Activated T-cell treated with anti-CD3 and anti-CD28 coated beads, Interleukin-2, amount 50 U/mL, for 72 hours (primary cell): ENCODE measurements at places on chromosomes 6 and 20. TPM values are rescaled to one million over a fixed set of nuclear protein-coding genes. Genes with fewer than 3 reads are reported as not detected.

DNA sequence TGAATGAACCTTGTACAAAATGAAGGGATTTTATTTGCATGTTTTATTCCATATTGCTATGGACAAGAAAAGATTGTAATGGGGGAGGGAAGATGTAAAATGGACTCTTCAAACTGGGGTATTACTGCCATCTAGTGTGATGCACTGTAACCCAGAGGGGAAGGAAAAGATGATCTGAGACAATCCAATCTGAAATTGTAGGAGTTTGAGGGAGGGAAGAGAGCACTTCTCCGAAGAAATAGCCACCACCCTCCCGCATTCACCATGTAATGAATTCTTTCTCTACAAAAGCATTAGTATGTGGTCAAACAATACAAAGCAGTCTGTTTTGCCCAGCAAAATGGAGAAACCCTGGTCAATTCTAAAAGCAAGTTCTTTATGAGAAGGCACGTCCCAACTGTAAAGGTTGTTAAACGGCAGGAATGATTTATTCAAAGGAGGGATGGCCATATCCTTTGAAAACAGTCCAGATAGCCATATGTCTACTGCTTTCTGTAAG lies 679.5 kb upstream of the NRSN1 start:
- DNase-seq: no peak
- no peak overlapping the region for H3K27ac ChIP-seq
- no peak overlapping the region for H3K4me3 ChIP-seq
- no peaks in the 10 kb centered on the region for H3K4me1 ChIP-seq
- no peaks in the 10 kb centered on the region for H3K36me3 ChIP-seq
- H3K27me3 ChIP-seq: peaks cover 8% of the 10 kb centered on the region

DNA sequence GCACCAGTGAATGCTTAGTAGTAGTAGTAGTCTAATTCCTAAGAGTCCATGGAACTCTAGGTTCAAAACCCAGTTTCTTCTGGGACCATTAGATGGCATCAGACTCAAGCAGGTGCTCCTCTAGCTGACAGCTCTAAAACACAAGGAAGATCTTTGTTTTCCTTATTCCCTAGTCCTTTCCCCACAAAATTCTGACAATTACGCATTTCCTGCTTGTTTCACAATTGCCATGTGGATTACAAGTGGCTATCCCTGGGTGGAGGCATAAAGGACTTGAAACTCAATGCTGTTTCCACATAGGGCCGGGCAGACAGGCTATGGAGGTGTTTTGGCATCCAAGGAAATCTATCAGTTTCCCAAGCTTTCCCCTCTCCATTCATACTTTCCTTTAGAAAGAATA lies 9.2 kb upstream of the HLA-DOB start:
- no peak overlapping the region for H3K4me3 ChIP-seq
- no peak overlapping the region for H3K27ac ChIP-seq
- H3K27me3 ChIP-seq: no peaks in the 10 kb centered on the region

- no peak overlapping the region for H3K4me3 ChIP-seq
- peaks cover 11% of the 10 kb centered on the region for H3K27me3 ChIP-seq
- peaks cover 5% of the 10 kb centered on the region for H3K36me3 ChIP-seq
- no peak overlapping the region for H3K27ac ChIP-seq
- no peaks in the 10 kb centered on the region for H3K4me1 ChIP-seq
- DNase-seq: no peak
Measured at GRCh38 chr20:63151554-63152321, 64.2 kb downstream of the YTHDF1 start.

GRCh38 chr20:63055575-63056235 lies 48.9 kb upstream of the BHLHE23 start:
- no peak overlapping the region for H3K27ac ChIP-seq
- DNase-seq: no peak
- no peaks in the 10 kb centered on the region for H3K36me3 ChIP-seq
- no peaks in the 10 kb centered on the region for H3K4me1 ChIP-seq
- no peak overlapping the region for H3K4me3 ChIP-seq

- H3K36me3 ChIP-seq: no peaks in the 10 kb centered on the region
- H3K27me3 ChIP-seq: no peaks in the 10 kb centered on the region
- no peak overlapping the region for H3K4me3 ChIP-seq
- no peak overlapping the region for H3K27ac ChIP-seq
- DNase-seq: no peak
Measured at GRCh38 chr6:77015350-77015749, 447.9 kb downstream of the HTR1B start.

GRCh38 chr6:79735183-79735582 lies 104.1 kb downstream of the SH3BGRL2 start:
- peaks cover 17% of the 10 kb centered on the region for H3K27me3 ChIP-seq
- no peak for DNase-seq
- H3K36me3 ChIP-seq: no peaks in the 10 kb centered on the region
- H3K27ac ChIP-seq: no peak overlapping the region
- no peak overlapping the region for H3K4me3 ChIP-seq

DNA sequence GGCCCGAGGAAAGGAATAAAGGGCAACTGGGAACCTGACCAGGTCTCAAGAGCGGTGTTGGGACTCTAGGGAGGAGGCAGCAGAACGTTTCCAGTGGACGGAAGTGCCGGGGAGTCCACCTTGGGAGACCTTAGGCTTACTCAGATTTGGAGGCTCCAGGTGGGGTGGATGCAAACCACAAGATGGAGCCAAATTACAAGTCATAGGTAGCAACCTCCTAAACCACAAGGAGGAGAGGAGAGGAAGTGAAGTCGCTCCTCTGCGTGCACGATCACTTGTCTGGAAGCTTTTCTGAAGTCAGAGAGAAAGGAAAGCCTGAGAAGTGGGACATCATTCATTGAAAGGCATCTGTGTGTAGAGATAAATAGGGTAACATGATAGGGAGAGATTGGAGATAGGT lies 9.3 kb downstream of the HLA-DOA start:
- no peak for DNase-seq
- peaks cover 48% of the 10 kb centered on the region for H3K27me3 ChIP-seq
- H3K4me1 ChIP-seq: peaks cover 12% of the 10 kb centered on the region

GRCh38 chr6:87945966-87946365 lies 101.7 kb upstream of the SPACA1 start:
- H3K4me3 ChIP-seq: no peak overlapping the region
- peaks cover 42% of the 10 kb centered on the region for H3K27me3 ChIP-seq
- H3K36me3 ChIP-seq: no peaks in the 10 kb centered on the region
- H3K27ac ChIP-seq: no peak overlapping the region
- DNase-seq: no peak
- no peaks in the 10 kb centered on the region for H3K4me1 ChIP-seq

DNA sequence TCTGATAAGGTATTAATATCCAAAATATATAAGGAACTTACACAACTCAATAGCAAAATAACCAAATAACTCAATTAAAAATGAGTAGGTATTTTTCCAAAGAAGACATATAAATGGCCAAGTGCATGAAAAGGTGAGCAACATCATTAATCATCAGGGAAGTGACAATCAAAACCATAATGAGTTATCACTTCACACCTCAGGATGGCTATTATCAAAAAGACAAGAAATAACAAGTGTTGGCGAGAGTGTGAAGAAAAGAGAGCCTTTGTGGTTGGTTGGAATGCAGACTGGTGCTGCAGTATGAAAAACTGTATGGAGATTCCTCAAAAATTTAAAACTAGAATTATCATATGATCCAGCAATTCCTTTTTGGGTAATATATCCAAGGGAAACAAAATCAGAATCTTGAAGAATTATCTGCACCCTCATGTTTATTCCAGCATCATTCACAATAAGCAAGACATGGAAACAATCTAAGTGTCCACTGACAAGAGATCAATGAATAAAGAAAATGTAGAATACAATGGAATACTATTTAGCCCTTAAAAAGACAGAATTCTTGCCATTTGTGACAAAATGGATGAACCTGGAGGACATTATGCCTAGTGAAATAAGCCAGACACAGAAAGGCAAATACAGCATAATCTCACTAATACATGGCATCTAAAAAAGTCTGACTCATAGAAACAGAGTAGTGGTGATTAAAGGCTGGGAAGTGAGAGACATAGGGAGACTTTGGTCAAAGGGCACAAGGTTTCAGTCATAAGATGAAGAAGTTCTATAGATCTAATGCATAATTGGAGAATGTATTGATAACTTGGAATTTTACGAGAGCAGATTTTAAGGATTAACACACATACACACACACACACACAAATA lies 175.6 kb downstream of the FOXA2 start:
- DNase-seq: no peak
- peaks cover 9% of the 10 kb centered on the region for H3K27me3 ChIP-seq

DNA sequence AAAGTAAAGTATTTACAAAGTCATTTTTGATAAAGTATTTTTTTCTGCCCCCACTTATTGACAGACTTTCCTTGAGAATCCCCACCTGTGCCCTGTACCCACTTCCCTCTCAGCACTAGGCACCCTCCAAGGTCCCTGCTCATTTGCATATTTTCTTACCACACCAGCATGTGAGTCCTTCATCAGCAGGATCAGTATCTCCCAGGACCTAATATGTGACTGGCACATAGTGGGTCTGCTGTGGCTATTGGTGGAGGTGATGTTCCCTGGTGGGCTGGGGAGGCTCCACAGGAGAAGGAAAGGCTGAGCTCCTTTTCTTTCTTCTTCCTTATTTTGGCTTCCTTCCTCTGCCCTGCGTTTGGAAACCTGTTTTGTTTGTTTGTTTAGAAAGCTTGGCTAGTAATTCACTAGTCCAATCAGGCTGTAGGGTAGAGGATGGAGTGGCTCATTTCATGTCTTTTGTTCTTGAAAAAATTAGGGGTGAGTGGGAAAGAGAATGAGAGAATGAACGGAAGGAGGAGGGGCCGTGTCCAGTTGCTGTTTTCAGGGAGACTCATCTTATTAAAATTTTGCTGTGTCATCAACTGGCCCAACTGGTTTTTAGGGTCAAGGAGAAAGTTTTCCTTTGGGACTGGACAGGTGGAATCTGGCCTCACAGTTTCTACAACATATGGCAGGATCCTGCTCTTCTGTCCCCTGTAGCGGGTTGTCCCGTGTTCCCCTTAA lies 2.8 kb upstream of the RNF24 start:
- no peak overlapping the region for H3K27ac ChIP-seq
- no peak overlapping the region for H3K4me3 ChIP-seq
- DNase-seq: no peak
- H3K27me3 ChIP-seq: peaks cover 19% of the 10 kb centered on the region
- H3K36me3 ChIP-seq: peaks cover 1% of the 10 kb centered on the region
- peaks cover 33% of the 10 kb centered on the region for H3K4me1 ChIP-seq

DNA sequence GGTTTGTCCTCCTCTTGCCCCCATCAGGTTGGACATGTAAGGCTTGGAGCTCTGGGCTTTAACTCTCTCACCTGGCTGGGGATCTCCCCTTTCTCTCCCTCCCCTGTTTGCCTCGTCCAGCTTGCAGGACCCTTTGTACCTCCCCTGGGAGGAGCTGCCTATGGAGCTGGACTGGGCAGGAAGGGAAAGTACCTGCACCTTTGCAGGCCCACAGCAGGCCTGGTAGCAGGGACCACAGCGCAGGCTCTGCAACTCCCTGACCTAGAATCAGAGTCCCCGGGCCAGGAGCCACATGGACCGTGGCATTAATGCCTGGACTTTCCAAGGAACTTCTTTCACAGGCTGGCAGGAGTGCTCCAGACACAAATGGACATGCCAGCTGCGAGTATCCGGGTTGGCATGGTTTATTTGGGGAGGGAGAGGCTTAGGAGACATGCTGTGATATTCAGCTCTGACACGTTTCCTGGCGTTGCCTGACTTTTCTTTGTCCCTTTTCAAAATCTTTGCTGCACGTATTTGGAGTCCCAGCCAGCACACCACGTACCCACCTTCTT lies 268.5 kb upstream of the EXOC2 start:
- H3K27me3 ChIP-seq: peaks cover 27% of the 10 kb centered on the region
- H3K27ac ChIP-seq: no peak overlapping the region
- no peak for DNase-seq
- no peak overlapping the region for H3K4me3 ChIP-seq
- no peaks in the 10 kb centered on the region for H3K4me1 ChIP-seq

DNA sequence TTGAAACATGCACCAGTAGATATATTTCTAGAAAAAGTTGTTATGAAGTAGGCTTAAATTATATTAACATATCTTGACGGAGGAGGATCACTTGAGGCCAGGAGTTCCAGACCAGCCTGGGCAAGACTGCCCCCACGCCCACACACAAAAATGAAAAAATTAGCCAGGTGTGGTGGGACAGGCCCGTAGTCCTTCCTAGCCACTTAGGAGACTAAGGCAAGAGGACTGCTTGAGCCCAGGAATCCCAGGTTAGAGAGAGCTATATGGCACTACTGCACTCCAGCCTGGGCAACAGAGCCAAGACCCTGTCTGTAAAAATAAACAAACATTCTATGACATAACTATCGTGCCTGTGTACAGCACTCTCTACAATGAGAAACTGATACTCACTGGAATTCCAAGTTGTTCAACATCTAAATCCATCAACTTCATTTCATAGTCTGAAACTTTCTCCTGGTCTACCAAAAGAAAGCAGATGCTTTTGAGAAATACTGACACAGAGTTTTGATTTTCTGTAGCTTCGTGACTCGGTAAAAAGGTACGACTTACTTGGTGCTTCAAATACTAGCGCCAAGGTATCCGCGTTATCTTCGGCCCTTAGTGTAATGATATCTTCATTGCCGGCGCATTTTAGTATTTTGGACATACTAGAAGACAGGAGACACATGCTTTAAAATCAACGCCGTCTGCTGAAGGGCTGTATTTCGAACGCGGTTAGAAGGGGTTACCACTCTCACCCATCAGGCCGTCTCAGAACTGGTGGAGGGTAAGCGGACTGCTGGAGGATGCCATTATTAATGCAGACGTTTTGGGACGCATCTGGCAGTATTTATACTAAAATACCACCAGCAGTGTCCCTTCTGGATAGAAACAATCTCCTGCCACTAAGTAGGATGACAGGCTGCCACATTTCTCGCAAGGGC lies 1.3 kb downstream of the PCNA start:
- DNase-seq: peak; percentile 8
- H3K27me3 ChIP-seq: no peaks in the 10 kb centered on the region
- H3K4me1 ChIP-seq: peaks cover 79% of the 10 kb centered on the region
- peak overlapping the region; percentile 86 for H3K4me3 ChIP-seq

DNA sequence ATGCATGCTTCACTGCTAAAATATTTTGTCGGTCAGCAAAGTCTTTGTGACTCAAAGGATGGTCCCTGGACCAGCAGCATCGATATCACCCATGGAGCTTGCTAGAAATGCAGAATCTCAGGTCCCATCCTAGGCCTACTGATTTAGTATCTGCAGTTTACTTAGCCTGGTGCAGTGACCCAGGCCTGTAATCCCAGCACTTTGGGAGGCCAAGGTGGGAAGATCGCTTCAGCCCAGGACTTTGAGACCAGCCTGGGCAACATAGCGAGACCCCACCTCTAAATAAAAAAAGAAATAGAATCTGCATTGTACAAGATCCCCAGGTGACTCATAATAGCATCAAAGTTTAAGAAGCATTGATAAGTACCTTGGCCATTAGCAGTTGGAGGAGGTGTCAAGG lies 248.7 kb downstream of the CD83 start:
- DNase-seq: no peak
- no peaks in the 10 kb centered on the region for H3K36me3 ChIP-seq
- H3K27ac ChIP-seq: no peak overlapping the region
- peaks cover 20% of the 10 kb centered on the region for H3K4me1 ChIP-seq

DNA sequence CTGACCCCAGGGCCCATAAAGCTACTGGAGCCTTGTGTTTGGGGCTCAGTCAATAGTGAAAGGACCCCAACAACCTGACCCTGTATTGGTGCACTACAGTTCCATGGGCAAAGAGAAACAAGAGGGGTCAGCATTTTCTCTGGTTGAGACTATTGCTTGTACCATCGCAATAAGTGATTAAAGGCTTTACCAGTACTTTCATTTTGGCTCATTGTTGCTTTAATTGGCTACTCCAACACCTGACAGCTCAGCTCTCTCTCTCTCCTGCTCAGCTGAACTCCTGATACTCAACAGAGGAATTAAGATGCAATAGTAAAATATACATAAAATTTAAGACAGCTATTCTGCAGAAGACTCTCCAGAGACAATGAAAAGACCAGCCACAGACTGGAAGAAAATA lies 17.8 kb downstream of the CD93 start:
- no peak overlapping the region for H3K4me3 ChIP-seq
- H3K27ac ChIP-seq: no peak overlapping the region
- DNase-seq: no peak

KIAA1755 gene
- not detected for total RNA-seq

RIPOR2 gene
- total RNA-seq: 67.0 TPM

TRIM15 gene
- total RNA-seq: 0.84 TPM

EXOC2 gene
- 46.1 TPM for total RNA-seq
